ENCODE measurements at places on chromosomes 5 and 9.

DNA sequence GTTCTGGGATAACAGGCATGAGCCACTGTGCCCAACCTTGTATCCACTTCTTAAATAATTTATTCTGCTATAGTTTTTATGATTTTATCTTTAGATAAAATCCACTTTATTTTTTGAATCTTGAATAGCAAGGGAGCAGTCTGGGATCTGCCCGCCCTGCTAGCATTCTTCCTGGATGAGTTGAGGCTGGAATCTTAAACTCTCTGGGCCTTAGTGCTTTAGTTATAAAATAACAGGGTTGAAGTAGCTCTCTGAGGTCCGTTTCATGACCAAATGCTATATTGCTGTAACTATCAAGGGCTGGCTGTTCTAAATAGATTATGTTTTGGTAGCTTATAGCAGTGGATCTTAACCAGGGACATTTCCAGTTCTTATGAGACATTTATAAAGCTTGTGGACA, 20.8 kb downstream of the ACER2 start:
- H3K4me1 ChIP-seq: no peaks in the 10 kb centered on the region
- no peak overlapping the region for H3K27ac ChIP-seq
- no peak overlapping the region for H3K4me3 ChIP-seq
- DNase-seq: no peak
- no peaks in the 10 kb centered on the region for H3K27me3 ChIP-seq

DNA sequence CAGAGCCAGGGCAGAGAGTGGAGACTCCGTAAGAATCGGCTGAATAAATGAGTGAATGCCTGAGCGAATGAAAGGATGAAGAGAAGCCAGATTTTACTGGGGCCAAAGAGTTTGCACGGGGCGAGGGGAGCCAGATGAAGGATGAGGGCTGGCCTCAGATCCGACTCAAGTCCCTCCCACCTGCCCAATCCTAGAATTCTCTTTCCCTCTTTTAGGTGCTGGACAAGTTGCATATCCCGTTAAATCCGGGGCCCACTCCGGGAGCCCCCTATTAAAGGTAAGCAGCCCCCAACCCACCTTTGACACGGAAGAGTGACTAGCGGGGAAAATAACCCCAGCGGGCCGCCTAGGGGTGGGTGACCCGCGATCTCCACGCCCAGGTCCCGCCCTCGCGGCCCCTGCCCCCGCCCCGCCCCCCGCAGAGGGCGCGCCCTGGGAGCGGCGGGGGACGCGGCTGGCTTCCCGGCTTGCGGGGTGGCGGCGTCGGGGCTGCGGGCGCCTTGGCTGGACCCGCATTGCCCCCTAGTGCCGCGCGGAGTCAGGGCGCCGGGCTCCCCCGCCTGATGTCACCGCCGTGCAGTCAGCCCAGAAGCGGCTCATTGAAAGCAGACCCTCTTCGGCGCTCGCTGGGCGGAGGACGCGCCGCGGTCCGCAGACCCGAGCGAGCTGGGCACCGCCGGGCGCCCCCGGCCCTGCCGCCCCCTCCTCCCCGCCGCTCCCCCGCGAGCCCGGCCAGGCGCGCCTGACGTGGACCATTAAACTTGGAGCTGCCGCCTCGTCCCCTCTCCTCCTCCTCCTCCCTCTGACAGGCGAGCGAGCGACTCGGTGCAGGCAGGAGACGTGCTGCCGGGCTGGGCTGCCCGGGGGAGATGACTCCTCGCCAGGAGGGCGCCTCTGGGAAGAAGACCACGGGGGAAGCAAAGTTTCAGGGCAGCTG, at the start of gene ADRA1B:
ADRA1B (plus strand) TSS at position 579 of the 937 bp plus-strand sequence. CDS start 424 bp downstream, outside the sequence.
- peak; percentile 31 for DNase-seq
- no peaks in the 10 kb centered on the region for H3K36me3 ChIP-seq

- H3K4me3 ChIP-seq: no peak overlapping the region
- H3K4me1 ChIP-seq: no peaks in the 10 kb centered on the region
- no peak for DNase-seq
- no peaks in the 10 kb centered on the region for H3K27me3 ChIP-seq
- H3K36me3 ChIP-seq: no peaks in the 10 kb centered on the region
Measured at GRCh38 chr9:110850401-110851135, 182.0 kb downstream of the MUSK start.

- H3K27ac ChIP-seq: no peak overlapping the region
- DNase-seq: no peak
- no peaks in the 10 kb centered on the region for H3K4me1 ChIP-seq
- H3K4me3 ChIP-seq: no peak overlapping the region
Measured at GRCh38 chr5:44646016-44646415, 162.7 kb upstream of the MRPS30 start.

- no peak for DNase-seq
- no peak overlapping the region for H3K4me3 ChIP-seq
- H3K27me3 ChIP-seq: no peaks in the 10 kb centered on the region
- H3K36me3 ChIP-seq: no peaks in the 10 kb centered on the region
- H3K27ac ChIP-seq: no peak overlapping the region
Measured at GRCh38 chr9:110912419-110913291, 125.6 kb downstream of the LPAR1 start.

DNA sequence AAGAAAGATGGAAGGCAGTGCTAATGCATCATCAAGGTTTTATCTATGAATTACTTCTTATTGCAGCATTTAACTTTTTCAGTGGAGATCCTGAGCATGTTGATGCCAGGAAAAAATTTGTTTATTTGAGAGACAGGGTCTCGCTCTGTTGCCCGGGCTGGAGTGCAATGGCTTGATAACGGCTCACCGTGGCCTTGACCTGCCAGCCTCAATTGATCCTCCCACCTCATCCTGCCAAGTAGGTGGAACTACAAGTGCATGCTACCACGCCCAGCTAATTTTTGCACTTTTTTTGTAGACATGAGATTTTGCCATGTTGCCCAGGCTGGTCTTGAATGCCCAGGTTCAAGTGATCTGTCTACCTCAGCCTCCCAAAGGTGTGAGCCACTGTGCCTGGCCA, 47.2 kb downstream of the AOPEP start:
- no peaks in the 10 kb centered on the region for H3K27me3 ChIP-seq
- H3K4me3 ChIP-seq: no peak overlapping the region
- DNase-seq: no peak
- peaks cover 16% of the 10 kb centered on the region for H3K36me3 ChIP-seq
- peaks cover 11% of the 10 kb centered on the region for H3K4me1 ChIP-seq

GRCh38 chr9:88420227-88420626, 32.0 kb downstream of the SPIN1 start:
- H3K4me3 ChIP-seq: no peak overlapping the region
- no peak for DNase-seq
- H3K27ac ChIP-seq: no peak overlapping the region
- H3K36me3 ChIP-seq: peaks cover 63% of the 10 kb centered on the region

- H3K4me1 ChIP-seq: peaks cover 43% of the 10 kb centered on the region
- no peaks in the 10 kb centered on the region for H3K27me3 ChIP-seq
- H3K4me3 ChIP-seq: peak overlapping the region; percentile 4
- DNase-seq: peak; percentile 61
- peak overlapping the region; percentile 92 for H3K27ac ChIP-seq
- H3K36me3 ChIP-seq: peaks cover 52% of the 10 kb centered on the region
Measured at GRCh38 chr9:93111371-93112115, 15.5 kb downstream of the CARD19 start.

- H3K27me3 ChIP-seq: no peaks in the 10 kb centered on the region
- H3K36me3 ChIP-seq: peaks cover 7% of the 10 kb centered on the region
- no peak overlapping the region for H3K4me3 ChIP-seq
- H3K4me1 ChIP-seq: peaks cover 47% of the 10 kb centered on the region
- peak overlapping the region; percentile 92 for H3K27ac ChIP-seq
- peak; percentile 35 for DNase-seq
Measured at GRCh38 chr9:5587024-5587423, 41.9 kb upstream of the RIC1 start.
